ENCODE measurements at places on chromosomes 4 and X.

DNA sequence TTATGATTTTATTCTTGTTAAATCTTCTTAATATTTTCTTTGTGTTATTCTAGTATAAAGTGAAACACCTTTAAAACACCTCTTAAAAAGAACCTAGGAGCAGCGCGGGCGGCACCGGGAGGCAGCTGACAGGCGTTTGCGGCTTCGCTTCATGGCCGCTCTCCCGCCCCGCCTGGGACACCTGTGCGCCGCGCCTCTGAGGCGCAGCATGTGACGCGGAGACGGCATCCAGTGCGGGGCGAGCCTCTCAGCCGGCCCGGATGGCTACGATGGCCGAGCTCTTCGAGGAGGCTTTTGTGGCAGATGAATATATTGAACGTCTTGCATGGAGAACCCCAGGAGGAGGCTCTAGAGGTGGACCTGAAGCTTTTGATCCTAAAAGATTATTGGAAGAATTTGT, 1592.7 kb downstream of the TECRL start:
- no peak for DNase-seq

- DNase-seq, result peak; percentile 45
Observed at GRCh38 chr4:151199319-151200190, 77.4 kb upstream of the PRSS48 start.

DNA sequence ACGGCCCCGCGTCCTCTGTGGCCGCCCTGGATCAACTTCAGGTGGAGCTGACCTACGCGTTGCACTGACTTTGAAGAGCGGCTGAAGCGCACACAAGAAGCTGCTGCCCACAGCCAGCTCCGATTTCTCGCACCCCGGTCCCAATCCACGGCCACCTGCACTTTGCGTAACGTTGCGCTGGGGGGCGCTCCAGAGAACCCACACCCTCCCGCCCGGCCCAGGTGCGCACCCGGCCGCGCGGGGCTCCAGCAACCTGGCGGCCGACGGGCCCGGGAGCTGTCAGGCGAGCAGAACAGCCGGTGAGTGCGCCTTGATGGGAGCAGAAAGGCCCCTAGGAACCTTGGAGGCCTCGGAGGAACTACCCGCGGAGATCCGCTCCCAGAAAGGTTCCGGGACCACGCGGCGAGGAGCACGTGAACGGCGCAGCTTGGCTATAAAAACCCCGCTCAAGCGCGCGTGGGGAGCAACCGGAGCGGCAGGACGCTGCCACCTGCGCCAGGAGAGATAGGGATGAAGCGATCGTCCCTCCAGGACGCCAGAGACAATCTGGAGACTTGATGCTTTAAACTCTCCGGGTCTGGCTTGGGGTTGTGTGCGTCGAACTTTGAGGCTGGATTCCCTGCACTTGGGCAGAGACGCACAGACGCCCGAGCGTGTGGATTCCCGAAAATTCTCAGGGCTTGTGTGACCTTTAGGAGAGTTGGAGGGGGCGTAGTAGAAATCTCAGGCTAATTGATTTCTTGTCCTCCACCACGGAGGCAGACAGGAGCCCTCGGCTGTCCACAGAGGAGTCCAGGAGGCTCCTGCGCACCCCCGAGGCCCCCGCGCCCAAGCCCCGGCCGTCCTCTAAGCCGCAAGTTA, 591 bp upstream of the NWD2 start:
- DNase-seq, result peak; percentile 3

GRCh38 chrX:149648932-149649331, 17.3 kb upstream of the TMEM185A start:
- no peak for DNase-seq
